Stimulated activated CD4-positive, alpha-beta T cell treated with anti-CD3 and anti-CD28 coated beads, Interleukin-1b, Interleukin-23, amount 100 ng/mL, for 1 hour (primary cell): ENCODE measurements at places on chromosomes 3 and 15.

DNA sequence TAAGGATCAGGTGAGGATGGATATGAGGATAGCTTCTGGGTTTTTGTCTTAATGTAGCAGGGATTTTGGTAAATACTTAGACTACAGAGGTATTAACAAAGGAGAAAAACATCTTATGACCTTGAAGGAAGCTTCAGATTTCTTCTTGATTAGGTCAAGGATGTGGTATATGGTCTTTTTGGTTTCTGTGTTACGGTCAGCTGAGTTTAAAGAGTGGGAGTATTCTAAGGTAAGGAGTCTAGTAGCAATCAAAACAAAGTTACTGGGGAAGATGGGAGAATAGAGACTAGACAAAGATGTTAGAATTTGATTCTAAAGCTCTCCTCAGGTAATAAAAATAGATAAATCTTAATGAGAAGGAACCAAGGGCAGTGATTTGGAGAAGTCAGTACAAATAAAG lies 6.2 kb downstream of the HMG20A start:
- no peak for DNase-seq

DNA sequence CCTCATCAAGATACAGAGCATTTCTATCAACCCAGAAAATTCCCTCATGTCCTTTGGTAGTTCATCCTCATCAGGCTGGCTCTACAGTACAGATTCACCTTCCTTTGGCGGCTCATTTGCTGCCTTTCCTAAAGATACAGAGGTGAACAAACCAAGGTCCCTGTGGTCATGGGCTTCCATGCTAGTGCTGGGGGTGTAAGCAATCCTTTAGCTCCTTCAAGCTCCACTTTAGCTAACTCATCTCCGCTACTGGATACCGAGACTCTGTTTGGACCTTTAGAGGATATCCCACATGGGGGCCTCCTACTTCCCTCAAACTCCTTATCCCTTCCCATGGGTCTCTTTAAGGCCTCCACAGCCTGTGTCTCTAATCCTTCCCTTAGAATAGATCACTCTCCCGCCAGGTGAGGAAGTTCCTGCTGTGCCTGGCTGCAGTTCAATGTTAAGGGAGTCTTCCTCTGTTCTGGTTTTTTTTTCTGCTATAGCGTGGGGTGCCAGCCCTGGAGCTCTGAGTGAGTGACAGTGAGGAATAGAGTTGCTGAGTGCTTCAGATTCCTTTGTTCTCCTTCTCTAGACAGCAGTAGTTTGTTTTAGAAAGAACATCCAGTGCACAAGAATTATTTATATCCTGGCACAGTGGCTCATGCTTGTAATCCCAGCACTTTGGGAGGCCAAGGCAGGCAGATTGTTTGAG lies 30.7 kb downstream of the CLEC3B start:
- no peak for DNase-seq

DNA sequence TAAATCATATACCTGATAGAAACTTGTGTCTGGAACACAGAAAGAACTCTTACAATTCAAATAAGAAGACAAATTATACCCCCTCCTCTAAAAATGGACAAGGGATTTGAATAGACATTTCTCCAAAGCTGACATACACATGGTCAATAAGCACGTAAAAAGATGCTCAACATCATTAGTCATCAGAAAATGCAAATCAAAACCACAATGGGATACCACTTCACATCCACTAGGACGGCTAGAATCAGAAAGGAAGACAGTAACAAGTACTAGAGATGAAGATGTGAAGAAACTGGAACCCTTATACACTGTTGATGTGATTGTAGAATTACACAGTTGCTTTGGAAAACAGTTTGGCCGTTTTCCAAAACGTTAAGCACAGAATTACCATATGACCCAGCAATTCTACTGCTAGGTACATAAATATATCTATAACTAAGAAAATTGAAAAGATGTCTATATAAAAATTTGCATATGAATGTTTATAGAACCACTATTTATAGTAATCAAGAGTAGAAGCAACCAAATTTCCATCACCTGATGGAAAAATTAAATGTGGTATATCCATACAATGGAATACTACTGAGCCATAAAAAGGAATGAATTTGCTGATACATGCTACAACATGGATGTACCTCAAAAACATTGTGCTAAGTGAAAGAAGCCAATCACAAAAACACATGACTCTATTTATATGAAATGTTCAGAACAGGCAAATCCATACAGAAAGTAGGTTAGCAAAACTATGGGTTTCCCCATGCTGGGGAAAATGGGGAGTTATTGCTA lies 60.8 kb downstream of the GREM1 start:
- DNase-seq, result no peak

DNA sequence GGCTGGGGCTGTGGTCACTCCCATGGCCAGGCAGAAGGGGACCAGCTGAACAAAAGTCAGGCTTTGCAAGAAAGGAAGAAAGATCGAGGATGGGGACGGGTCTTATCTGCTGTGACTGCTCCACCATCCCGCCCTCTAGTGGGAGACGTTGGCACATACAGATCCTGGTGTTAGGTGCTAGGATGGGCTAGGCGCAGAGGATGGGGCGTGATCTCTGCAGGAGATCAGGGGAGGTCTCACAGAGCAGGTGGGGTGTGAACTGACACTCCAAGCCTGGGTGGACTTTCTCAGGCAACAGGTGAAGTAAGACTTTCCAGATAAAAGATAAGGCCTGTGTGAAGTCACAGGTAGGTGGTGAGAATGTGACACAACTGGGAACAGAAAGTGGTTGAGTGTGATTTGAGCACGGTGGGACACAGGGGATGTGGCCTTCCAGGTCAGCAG lies 141.9 kb upstream of the SMAD3 start:
- DNase-seq, result peak; percentile 15

DNA sequence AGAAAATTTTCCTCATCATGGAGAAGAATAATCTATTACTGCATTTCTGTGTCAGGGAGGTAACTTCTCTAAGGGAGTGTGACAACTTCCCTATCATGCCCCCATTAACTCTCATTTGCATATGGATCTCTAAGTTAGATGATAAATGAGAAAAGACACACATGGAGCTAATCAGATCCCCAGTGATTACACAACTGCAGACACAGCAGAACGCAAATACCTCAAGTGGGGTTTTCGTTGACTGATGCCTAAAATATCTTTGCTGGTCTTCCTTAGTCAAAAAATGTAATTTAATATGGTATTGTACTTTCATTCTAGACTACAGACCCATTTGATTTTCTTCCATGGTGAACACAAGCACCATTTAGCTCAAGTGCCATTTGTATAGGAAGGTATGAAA lies 630.5 kb downstream of the TBL1XR1 start:
- no peak for DNase-seq

DNA sequence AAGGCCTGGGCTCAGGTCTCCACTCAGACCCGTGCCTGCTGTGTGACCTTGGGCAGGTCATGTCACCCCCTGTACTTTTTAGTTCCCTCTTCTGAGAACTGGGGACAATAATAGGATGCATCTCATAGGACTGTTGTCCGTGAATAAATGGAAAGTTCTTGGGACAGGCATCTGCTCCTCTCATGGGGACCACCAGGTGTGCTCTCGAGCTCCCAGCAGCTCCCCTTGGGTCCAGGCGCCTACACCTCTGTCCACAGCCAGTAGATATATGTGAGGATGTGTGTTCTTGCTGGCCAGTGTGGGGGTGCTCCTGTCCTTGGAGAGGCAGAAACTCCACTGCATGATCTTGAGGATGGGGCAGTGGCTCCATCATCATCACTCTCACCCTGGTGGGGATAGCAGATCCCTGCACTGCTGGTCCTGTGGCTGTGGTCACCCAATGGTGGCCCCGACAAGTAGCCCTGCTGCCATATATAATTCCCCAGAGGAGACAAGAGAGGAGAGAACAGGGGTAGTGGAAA lies 257.6 kb upstream of the TLE3 start:
- no peak for DNase-seq

GRCh38 chr3:130897316-130897715 lies 3.4 kb downstream of the ATP2C1 start:
- no peak for DNase-seq
